Stimulated activated CD4-positive, alpha-beta T cell treated with anti-CD3 and anti-CD28 coated beads, Interleukin-2, amount 100 ng/mL, for 48 hours (primary cell): ENCODE measurements at places on chromosomes 5 and 9.

DNA sequence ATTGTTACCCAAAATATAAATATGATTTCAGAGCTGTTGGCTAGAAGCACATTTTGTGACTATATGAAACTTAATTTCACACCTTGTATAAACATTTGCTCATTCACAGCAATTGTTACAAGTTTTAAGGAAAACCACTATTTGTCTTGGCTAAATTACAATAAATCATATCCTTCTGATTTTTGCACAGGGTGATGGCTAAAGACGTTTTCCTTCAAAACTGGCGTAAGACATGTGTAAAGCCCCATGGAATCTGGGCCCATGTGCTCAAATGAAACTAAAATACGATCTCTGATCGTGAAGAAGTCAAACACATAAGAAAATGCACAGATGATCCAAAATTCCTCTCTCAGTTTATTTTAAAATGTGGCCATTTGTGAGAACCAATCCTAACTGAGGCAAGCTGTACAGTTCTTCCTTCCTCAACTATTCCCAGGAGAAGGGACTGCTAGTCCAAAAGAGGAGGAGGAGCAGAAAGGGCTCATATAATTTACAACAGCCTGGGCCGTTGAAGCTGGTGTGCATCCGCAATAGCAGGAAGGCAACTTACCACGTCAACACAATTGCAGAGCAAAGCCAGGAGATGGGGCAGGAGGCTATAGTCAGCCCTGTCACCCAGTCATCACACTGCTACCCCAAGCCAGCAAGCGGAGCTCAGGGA, 98.4 kb downstream of the MED27 start:
- no peak for DNase-seq

DNA sequence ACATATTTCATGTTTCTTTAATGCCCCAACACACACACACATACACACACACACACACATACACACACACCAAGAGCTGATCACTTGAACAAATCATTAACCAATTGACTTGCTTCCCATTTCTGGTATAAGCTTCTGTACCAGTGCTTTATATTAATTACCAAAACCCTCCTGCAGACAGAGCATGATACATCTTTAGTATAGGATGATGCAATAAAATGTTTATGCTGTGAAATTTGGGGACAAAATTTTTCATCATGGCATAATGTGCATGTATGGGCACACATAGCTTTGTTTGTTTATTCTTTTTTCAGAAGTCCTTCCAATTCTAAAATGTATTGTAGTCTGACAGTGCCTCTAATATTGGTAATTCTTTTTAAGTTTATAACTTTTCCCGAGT, 34.5 kb downstream of the SLC1A3 start:
- DNase-seq, result no peak

GRCh38 chr9:104068546-104068945, 25.6 kb upstream of the SMC2 start:
- no peak for DNase-seq

DNA sequence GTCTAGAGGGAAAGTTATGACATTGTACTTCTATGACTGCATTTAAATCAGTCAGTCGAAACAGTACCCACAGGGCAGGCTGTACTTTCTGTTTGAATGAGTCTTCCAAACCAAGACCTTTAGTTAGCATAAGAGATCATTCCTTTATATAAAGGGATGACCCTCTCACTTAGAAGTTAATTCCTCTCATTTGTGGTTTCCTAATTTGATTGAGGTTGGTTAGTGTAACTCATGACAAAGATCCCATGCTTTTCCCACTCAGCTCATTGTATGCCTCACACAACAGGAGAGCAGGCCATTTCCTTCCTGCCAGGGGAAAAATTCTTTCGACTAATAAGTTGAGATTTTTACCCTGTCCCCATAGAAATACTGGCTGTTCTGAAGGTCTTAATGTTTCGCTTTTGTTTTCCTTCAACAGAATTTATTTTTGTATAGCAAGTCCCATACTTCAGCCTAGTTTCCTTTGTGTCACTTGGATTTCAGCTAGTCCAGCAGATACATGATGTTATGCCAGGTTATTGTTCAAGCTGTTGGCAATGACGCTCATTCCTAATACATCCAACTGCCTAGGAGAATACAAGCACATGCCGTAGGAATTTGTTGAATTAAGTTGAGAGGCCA, 500.7 kb downstream of the SPATA31D1 start:
- no peak for DNase-seq
